CD4-positive, alpha-beta T cell treated with Interferon gamma for 1 hour (primary cell): ENCODE measurements at places on chromosomes 6 and 20.

DNA sequence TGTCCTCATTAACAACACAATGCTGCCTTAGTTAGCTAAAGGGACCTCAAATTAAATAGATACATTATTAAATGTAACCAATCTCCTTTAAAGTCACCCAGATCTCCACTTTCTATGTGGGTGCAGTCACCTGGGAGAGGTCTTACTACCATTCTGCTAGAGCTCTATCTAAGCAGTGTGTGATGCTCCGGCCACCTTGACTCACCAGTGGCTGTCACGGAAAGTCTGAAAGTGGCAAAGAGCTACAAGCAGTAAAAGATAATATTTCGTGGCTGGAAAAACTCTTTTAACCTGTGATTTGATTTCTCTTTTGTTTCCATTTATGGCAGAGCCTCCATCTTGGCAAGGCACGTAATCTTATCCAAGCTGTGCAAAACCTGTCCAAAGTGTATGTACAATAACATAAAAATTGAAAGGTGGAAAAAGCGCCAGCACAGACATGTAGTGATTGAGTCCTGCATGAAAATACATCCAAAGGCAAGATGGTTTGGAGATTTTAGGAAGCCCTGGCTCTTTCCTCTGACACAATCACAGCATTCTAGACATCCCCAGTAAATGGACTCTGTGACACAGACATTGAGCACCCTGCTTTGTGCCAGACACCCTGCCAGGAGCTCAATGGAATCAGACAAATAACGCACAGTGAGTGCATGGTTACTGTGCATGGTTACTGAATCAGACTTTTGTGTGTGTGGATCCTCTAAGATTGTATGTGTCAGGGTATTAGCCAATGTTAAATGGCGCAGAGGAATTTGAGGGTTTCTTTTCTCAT, 116.6 kb downstream of the ADAT2 start:
- DNase-seq = no peak

GRCh38 chr20:23909390-23909789, 29.8 kb upstream of the CST5 start:
- no peak for DNase-seq

DNA sequence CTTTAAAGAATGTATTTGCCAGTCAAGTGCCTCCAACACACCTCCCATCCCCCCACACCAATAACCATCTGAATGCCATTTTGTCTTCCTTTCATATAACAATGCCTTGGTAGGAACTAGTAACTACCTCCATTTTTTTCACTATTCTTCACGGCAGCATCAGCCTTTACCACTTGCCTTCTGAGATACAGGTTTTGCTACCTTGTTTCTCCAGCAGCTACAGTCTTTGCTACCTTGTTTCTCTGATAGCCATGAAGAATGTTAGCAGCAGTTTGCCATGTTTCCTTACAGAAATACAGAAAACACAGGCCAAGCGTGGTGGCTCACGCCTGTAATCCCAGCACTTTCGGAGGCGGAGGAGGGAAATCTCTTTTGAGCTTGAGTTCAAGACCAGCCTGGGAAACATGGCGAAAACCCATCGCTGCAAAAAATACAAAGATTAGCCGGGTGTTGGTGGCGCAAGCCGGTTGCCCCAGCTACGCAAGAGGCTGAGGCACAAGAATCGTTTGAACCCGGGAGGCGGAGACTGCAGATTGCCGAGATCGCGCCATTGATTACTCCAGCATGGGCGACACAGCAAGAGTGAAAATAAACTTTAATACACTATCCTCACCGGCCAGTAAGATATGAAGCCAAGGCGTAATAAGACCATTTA, 100.9 kb downstream of the HFE start:
- peak; percentile 62 for DNase-seq

GRCh38 chr20:55437798-55438415, 567.4 kb downstream of the CBLN4 start:
- DNase-seq = no peak

DNA sequence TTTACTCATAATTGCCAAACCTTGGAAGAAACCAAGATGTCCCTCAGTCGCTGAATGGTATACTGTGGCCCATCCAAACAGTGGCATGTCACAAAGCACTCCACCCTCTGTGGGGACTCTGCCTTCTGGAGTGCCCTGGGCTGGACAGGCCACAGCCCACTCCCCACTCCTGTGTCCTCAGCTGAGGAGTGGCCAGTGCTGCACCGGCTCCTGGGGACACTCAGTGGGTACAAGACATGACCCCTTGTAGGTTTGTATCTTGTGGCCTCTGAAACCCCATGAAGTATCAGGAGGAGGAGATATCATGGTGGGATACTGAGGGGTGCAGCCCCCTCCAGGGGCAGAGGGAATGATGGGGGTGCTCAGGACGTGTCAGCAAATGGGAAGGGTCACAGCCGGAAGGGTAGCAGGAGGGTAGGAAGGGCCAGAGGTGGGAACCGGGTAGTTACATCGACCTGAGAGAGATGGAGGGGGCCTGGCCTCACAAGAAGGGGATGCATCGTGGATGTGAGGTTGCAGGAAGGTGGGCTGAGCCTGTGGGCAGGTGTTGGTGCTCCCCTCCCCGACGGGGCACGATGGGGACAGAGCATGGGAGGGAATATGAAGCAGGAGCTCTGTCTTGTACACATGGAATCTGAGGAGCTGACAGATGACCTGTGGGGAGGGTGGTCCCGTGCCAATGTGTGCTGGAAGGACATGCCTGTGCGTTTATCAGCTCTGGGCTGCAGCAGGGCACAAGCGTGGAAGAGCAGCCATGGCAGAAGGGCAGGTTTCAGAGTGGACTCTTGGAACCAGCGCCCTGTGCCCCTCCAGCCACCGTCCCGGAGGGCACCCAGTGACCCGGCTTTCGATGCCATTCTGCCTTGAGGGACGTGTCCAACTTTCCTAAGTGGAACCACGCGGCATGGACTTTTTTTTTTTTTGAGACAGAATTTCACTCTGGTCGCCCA, 11.9 kb upstream of the HELZ2 start:
- DNase-seq = no peak

DNA sequence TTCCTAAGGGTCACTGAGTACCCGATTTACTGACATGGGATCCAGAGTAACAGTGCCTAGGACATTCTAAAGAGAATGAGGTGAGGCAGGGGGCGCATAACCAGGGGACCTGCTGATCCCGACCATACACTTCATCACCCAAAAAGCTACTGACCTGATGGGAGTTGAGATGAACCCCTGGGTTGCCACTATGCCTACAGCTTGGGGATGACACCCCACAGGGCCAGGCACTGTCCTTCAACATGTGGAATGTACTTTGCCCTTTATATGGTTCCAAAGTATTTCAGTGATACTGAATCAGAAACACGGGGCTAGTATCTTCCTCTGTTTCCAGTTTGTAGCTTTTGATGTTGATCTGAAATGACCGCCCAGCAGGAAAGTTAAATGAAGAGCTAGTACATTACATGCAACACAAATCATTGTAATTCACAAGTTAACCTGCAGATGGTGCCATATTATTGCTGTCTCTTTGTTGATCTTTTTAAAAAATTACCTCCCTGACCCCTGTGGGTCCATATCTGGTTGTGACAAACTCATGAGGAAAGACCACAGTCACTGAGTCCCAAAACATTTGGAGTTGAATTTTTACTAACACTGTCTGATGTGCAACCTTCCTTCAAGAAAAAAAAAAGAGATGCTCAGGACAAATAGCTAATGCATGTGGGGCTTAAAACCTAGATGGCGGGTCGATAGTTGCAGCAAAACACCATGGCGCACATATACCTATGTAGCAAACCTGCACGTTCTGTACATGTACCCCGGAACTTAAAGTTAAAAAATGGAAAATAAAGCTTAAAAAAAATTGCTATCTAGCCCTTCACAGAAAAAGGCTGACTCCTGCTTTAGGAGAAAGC, 42.7 kb upstream of the GCNT2 start:
- no peak for DNase-seq

DNA sequence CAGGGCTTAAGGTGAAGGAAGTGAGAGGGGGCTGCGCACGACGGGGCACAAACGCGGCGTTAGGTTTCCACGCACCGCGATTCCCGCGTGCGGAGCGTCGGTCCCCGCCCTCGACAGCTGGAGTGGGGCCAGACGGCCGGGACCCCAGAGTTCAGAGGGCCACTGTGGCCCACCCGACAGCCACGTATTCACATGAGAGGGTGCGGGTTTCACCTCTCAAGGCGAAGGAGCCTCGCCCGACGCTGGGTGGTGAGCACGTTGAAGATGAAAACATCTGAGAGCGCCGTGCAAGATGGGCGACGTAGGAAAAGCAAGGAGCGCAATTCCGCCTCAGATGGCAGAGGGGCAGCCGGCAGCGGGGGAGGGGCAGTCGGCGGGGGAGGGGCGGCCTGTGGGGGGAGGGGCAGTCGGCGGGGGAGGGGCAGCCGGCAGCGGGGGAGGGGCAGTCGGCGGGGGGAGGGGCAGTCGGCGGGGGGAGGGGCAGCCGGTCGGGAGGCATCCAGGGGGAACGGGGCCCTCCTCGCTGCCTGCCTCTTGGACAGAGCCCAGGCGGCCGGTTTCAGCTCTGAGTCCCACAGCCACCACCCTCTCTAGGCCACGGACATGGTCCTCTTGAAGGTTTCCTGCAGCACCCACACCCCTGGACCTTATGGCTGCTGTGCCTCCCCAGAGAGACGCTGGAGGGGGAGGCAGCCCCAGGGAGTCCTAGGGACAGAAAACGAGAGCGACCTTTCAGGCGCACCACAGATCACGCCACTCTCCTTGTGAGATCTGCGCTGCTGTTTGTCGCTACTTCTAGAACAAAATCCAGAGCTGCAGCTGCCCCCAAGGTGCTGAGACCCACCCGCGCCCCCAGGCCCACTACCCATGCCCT, 113.7 kb downstream of the DLL1 start:
- DNase-seq = no peak

DNA sequence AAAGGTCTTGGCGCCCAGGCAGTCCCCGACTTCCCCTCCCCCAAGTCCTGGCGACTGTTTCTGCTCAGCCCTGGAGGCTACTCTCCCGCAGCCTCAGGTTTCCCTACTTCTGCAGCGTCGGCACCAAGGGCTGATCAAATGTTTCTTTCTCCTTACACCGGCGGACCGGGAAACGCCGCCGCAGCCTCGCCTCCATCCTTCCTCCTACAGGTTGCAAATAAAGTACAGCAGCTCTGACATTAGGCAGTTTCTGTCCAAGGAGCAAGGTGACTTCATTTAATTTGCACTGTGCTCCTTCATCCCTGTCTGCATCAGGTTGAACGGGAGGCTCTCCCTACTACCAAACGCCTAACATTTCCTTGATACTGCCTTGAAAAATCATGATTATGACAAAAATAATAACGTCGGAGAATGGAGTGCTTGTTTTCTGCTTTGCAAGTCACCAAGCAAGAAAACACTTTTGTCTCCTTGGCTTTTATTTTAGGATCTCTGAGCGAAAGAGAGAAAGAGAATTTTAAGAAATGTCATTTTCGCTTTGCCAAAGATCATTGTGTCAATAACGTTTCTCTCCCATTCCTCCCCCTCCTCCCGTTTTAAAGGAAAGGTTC, 1.0 kb downstream of the CLIC5 start:
- DNase-seq = no peak

GRCh38 chr20:36460648-36461599, 80.4 kb upstream of the MYL9 start:
- DNase-seq = peak; percentile 92

- peak; percentile 18 for DNase-seq
Measured at GRCh38 chr6:166588691-166589336, 2.3 kb upstream of the RAMACL start.

DNA sequence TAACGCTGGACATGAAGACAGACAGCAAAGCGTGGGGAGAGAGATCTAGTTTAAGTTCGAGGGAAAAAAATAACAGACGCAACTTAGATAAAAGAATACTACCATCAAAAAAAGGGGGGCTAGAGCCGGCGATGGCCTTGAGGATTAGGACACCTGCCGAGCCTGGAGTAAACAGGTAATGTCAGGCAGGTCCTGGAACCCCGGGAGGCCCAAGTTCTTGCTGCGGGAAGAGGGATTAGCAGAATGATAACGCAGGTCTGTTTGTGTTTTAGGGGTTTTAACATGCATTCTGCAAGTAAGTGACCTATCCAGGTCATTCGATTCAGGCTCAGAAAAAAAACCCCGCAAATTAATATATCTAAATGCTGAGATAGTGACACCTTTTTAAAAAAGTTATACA, 754 bp upstream of the TMEM170B start:
- no peak for DNase-seq

DNA sequence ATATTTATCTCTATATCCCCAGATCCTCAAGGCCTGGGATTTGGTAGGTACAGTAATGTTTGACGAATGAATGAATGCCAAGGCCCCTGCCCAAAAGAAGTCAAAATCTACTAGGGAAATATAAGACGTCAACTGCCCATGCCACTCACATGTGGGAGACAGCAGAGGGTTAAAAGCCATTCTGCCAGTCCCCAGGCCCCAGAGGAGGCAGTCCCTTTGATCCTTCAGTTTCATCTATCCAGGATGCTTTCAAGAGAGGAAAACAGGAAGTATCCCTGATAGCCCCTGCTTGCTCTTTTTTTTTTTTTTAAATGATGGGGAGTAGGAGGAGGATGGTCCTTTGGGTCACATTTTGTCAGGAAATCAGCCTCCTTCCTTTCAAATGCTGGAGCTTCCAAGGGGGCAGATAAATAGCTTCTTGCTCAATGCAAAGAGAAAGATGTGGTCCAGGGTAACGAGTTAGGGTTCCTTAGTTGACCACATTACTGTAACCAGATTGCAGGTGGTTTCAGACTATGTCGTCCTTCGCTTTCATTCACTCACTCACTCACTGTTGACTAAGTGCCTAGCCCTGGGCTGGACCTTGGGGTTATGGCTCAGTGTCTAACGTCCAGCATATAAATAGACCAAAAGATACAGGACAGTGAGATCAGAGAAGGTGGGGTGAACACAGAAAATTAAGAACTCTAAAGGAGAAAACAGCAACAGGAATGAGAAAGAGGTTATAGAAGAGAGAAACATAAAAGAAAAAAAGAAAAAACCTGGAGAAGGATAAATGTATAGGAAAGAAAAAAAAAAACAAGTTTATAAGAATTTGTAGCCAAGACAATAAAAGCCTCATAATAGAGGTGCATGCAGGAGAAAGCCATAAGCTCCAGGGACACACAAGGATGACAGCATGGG, 64.6 kb upstream of the PIM1 start:
- no peak for DNase-seq

DNA sequence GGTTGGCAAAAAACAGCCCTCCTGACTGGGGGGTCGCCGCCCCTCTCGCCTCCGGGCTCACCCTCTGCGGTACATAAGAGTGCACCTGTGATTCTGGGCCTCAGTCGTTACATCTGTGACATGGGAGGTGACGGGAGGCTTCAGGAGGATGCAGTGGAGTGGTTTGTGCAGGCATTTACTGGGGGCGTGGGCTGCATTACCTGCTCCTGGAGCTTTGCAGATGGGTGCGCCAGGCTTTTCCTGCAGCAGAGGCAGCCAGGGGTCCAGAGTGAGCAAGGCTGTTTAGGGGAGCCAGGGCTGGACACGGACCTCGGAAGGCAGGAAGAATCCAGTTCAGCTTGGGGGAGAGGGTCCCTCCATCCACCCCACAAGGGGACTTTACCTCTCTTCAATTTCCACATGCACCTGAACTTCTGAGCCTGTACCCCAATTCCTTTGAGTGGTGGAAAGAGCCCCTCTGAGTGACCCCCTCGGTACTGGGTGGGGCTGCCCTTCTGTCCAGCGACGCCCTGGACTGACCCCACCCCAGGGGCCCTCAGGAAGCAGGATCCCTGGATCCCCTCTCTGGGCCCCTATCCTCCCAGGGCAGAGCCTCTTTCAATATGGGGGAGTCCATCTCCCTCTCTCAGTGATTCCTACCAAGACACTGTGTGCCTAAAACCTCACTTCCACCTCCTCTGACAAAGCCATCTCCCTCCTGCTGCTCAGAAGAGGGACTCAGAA, 134.0 kb downstream of the TAF4 start:
- DNase-seq = no peak
